ENCODE measurements at places on chromosomes 11 and 22. TPM values are rescaled to one million over a fixed set of nuclear protein-coding genes. Genes with fewer than 3 reads are reported as not detected.
A peak's percentile ranks its signal among the peaks of the same experiment; 100 is the strongest.

GRCh38 chr11:79274636-79275331 is 166.0 kb downstream of the TENM4 start:
- no peak for DNase-seq

DNA sequence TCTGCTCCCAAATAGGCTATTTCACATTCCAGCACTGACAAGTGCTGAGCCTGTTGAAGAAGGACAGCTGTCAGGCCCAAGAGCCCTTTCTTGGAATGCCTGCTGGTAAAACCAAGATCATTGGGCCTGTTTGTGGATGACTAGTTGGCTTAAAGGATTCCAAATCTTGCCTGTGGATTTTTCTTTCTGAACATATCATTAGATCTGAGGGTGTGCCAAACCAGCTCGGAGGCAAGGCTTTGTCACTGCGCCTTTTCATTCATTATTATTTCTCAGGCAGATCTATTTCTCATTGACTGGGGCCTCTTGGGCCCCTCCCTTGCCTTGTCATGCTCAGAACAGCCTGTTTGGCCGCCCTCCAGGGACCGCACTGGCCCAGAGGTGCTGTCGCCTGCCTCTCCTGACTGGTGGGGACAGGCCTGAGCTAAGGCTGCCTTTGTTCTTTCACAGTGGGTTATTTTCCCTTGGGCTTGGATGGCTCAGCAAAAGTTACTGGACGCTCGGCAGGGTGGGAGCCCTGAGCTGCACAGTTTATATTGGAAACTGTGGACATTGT is 222.7 kb upstream of the SESN3 start:
- DNase-seq, result peak; percentile 74

DNA sequence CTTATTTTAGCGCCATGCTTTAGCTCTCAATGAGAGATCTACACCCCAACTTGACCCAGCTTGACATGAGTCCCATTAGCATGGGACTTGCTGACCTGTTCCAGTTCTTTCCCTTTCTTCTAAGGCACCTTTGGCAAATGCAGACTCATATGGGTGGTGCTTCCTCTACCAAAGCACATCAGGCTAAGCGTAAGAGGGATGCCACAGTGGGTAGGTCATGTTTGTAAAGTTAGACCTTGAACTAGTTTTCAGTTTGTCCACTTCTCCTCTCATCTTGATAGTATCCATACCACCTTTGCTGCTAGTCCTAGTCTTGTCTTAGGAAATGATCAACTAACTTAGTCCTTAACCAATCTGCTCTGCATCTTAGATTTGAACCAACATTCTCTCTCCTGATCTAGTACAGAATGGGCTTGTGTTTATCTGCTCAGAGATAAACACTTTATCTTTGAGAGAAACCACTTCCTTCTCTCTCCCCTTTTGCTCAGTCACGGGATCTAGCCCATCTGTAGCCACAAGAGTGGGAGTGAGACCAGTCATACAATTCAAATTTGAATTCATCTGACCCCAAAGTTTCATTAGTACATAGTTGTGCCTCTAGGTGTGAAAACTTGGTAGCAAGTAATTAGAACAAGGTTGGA is 72.1 kb upstream of the CD44 start:
- no peak for DNase-seq

DNA sequence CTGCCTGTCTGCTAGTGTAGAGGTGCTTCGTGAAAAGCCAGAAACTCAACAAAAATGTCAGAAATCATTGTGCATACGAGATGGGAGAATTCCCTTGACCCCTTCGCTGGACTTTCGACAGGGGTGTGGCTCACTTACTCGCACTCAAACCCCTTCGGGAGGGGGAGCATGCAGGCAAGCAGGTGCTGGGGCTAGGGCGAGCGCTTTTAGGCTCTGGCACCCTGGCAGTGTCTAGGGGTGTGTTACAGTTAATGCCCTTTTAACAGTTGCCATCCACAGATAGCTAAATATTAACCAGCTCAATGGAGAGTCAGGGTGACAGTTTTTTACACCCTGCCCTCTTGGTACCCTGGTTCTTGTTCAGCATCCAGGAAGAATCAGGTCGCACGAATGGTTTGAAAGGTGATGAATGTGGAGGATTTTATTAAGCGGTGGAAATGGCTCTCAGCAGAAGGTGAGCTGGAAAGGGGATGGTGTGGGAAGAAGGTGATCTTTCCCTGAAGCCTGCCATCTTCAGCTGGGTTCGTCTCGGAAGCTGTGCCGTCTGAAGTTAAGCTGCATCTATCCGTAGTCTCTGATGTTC is 59.6 kb upstream of the SHANK2 start:
- no peak for DNase-seq

DNA sequence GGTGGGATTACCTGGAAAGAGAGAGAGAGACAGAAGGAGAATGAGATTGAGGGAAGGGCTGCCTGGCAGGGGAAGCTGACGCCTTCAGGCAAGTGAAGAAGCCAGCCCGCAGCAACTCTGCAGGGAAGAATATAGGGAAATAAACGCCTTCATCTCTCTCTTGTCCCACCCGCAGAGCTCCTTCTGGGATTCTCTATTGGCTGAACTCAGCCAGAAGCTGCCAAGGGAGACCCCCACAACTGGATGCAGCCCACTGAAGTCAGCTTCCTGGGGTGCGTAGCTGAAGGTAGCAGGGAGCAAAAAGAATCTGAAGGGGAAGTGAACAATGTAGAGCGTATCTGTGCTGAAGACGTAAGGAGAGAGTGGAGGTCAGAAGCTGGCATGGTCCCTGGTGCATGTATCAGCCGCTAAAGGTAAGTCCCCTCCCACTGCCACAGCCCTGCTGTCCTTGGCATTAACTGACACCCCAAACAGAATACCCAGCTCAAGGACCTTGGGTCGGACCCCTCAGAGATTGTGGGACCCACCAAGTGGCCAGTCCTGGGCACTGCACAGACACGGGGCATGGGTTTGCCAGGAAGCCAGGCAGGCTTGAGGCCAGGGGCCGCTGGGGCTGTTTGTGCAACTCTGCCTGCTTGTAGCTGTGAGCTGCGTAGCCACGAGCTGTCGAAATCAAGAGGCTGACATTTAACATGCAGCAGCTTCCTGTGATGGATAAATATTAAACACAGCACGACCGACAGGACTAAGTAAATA is 469.9 kb downstream of the MN1 start:
- peak; percentile 72 for DNase-seq

Gene CD3D
- 1.6 TPM for total RNA-seq
